Stimulated activated CD4-positive, alpha-beta T cell treated with anti-CD3 and anti-CD28 coated beads, TNF-alpha, amount 100 ng/mL, for 48 hours (primary cell): ENCODE measurements at places on chromosomes 4 and X.

GRCh38 chr4:80393970-80394250, 58.4 kb downstream of the CFAP299 start:
- DNase-seq = no peak

DNA sequence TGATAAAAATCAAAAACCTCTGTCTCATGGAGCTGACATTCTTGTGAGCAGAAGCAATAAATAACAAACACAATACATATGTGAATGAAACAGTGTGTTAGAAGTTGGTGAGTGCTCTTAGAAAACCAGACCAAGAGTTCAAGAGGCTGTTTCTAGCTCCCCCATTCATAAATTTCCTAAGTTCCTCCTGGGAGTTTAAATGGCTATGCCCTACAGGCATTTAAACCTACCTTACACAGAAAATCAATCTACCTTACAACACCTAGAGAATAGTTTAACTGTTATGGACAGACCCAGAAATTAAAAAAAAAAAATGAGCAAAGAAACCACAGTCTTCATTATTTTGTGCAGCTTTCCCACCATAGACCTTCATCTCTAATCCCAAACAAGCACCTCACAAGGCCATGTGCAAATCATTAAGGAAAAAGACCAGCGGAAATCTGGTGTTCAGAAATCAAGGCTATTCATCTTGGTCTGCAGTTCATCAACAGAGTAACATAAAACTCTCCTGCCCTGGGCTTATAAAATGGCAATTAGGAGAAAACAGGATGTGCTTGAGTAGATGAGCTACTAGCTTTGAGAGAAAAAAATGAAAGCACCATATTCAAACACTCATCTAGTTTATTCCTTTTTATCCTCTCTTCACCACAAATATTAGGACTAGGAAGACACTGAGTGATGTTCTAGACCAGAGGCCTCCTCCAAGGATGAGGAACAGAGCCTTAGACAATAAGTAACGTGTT, 147.2 kb downstream of the SHROOM3 start:
- no peak for DNase-seq

- no peak for DNase-seq
Observed at GRCh38 chr4:27173280-27173679, 312.6 kb downstream of the STIM2 start.

DNA sequence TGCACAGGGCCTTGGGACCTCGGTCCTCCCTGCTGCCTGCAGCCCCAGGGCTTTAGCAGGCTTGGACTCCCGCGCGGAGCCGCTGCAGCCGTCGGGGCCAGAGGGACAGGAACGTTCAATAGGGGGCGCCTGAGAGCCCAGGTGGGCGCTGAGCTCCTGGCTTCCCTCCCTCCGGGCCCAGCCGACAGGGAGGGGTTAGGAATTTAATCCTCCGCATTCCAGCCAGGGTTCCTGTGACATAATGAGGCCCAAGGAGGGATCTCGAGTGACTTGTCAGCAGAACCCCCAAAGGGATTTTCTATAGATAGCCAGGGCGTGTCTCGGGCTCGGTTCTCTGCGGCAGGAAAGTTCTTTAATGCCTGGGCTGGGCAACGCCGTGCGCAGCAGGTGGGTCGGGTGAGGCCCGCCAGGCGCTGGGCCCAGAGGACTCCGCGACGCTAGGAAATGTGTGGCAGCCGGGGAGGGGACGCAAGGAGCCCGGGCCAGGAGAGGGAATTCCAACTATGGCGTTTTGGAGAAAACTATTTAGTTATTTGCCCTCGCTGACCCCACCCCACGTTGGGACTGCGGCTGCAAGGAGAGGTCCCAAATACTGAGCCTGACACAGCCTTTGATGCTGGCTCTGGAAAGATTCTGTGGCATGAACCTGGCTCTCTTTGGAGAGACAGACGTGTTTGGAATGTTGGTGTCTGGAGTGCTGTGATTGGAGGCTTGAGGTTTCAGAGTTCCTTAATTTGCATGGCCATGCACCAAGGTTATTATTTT, 285.2 kb upstream of the GATB start:
- DNase-seq = no peak

DNA sequence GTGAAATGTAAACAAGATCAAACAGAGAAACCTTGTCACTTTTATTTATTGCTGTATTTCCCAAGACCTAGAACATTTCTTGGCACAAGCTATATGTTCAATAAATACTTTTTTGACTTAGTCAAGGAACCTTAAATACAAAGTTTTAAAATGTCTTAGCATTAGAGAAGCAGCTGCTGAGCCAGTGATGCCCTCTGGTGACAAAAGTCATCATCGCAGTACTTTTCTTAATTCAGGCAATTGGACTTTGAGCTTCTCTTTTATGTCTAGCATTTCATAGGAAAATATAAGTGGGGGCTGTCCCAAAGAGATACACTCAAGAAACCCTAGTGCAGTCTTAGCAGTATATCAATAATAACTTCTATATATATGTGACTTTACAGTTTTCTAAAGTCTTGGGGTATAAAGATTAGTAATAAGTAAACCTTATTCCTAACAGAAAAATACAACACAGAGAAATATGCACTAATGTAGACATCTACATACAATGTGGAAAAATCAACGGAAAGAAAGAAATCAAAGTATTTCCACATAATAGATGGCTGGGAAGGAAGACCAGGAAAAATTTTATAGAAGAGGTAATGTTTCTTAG, 118.4 kb downstream of the DTHD1 start:
- DNase-seq = no peak

DNA sequence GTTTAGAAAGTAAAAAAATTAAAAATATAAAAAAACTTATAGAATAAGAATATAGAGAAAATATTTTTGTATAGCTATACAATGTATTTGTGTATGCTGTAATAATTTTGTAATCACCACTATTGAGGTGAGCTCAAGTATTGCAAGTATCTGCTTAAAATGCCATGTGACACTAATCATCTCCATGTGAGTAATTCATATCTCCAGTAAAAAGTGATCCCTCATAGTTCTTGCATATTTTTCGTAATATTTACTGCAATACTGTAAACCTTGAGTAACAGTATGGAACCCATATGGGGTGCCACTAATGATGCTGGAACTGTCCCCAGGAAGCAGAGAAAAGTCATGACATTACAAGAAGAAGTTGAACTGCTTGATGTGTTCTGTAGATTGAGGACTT, 43.2 kb upstream of the HUWE1 start:
- DNase-seq = no peak

DNA sequence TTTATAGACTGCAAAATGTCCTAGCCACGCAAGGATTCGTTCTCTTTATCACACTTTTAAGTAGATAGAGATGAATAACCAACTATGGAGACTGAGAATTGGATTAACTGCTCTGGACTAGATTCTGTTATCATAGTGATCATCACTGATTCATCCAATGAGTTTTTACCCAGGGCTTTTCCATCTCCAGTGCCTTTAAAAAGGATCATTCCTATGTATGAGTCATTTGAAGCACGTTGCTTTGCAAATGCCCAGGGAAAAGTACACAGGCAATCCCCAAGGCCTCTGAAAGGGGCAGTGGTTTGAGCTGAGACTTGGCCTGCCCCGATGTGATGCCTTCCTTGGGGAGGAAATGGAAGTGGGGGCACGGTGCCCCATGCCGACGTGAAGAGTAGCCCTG, 122.7 kb upstream of the PSAPL1 start:
- DNase-seq = no peak

GRCh38 chrX:24151513-24151912, 2.0 kb downstream of the ZFX start:
- no peak for DNase-seq

GRCh38 chrX:56798866-56799758, 70.1 kb downstream of the NBDY start:
- no peak for DNase-seq

DNA sequence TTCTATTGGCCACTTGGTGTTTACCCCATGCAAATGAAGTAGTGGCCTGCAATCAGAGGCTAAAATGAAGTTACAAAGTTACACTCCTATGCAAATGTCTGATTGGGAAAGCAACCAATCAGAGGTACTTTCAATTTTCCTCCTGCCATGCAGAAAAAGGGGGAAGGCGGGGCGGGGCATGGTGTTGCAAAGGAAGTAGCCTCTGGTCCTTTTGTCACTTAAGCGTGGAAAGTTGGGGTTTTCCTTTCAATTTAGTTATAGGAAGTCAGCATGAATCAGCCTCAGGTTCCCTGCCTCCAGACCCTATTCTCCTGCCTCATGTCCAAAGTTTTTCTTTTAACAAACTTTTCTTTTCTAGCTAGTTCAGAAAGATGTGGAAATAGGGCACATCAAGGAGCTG, 69.3 kb downstream of the GPC4 start:
- DNase-seq = no peak

GRCh38 chr4:160537681-160538080, 1434.8 kb downstream of the RAPGEF2 start:
- no peak for DNase-seq

GRCh38 chr4:129622566-129622965, 526.6 kb downstream of the C4orf33 start:
- DNase-seq = no peak

DNA sequence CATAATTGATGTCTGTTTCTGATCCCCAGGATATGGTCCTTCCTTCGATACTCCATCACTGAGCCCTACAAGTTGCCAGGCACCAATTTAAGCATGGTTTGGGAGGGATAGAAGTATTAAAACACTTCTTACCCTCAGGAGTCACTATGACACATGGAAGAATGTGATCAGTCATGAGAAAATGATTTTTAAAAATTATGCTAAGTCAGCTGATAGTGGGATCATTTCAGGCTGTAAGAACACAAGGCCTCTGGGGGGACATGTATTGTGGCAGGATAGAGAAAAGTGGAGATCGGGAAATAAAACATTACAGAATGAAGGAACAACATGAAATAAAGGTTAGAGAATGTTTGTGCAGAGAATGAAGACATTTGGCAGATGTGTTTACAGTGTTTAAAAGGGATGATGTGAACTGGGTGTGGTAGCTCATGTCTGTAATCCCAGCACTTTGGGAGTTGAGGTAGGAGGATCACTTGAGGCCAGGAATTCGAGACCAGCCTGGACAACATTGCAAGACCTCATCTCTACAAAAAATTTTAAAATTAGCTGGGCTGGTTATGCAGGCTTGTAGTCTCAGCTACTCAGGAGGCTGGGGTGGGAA, 64.0 kb downstream of the ELOVL6 start:
- no peak for DNase-seq

DNA sequence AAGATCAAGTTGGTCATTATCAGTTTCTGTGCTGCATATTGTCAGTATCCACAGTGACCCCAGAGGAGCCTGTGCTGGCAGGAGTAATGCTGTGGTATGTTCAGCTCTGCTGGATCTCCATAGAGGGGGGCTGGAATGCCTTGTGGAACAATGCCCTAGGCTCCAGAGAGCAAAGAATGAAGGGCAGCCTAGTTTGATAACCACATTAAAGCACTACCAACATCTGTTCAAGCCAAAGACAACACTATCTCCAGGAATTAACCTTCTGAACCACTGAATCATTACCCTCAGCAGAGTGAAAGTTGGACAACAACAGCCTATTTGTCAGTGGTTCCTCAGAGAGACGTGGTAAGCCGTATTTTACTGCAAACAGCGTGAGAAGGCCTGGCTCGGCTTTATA, 192.3 kb upstream of the CXorf66 start:
- no peak for DNase-seq
